ENCODE measurements at places on chromosomes 16 and 17. TPM values are rescaled to one million over a fixed set of nuclear protein-coding genes. Genes with fewer than 3 reads are reported as not detected.

GRCh38 chr17:63505341-63505740, 17.8 kb upstream of the KCNH6 start:
- DNase-seq, result no peak

GRCh38 chr16:88619859-88620815, 18.2 kb upstream of the IL17C start:
- no peak for DNase-seq

DNA sequence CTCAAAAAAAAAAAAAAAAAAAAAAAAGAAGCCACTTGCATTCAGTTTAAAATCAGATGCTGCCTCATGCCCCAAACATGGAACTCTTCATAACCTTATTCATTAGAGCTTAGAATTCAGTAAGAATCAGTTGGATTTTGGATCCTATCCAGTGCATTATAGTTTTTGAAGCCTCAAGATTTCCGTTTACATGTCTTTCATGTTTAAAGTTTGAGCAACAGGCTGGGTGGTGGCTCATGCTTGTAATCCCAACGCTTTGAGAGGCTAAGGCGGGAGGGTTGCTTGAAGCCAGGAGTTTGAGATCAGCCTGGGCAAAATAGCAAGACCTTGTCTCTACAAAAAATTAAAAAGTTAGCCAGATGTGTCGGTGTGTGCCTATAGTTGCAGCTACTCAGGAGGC, 55.0 kb downstream of the SNTB2 start:
- DNase-seq, result no peak

GRCh38 chr17:8073627-8074484, 13.7 kb downstream of the ALOX12B start:
- DNase-seq, result peak; percentile 79

Gene CIBAR2
- not detected for total RNA-seq

Data from A673 (cell line).